Heart left ventricle (tissue), 16 donors: ENCODE measurements at places on chromosomes 7 and 10. TPM values are rescaled to one million over a fixed set of nuclear protein-coding genes. Genes with fewer than 3 reads are reported as not detected.
A peak's percentile ranks its signal among the peaks of the same experiment; 100 is the strongest.

The CYP2C8 gene
- 0.19 TPM for total RNA-seq

GRCh38 chr7:98315318-98315993, 34.0 kb downstream of the BRI3 start:
- H3K27ac ChIP-seq, result no peak overlapping the region
- H3K27me3 ChIP-seq, result no peaks in the 10 kb centered on the region
- no peaks in the 10 kb centered on the region for H3K36me3 ChIP-seq

The PPA1 gene
- total RNA-seq, result 80.6 TPM

DNA sequence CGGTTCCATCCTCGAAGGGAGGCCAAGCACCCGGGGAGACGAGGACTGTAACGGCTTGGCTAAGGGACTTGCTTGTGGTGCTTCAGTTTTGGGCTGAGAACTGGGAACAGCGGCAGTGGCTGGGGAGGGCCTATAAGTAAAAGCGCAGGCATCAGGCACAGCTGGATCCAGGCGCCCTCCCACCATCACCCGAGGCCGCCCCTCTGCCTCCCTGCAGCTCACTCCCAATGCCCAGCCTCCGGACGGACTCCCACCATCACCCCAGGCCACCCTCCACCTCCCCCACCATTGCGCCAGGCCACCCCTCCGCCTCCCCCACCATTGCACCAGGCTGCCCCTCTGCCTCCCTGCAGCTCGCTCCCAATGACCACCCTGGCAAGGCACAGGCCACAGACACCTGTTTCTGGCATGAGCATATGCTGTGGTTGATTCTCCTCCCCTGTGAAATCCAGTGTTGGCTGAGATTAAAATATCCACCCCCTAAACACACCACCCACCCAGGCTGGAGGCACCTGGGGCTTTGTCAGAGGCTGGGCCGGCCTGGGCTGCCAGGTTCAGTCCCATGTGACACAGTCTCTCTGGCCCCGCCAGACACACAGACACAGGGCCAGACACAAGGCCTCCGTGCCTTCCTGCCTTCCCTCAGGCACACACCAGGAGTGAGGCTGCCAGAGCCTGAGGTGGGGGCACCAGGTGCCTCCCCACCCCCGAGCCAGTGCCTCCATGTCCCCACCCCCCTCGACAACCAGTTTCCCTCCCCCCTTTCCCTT, 16.7 kb downstream of the MICALL2 start:
- peaks cover 3% of the 10 kb centered on the region for H3K36me3 ChIP-seq
- DNase-seq, result no peak
- H3K4me1 ChIP-seq, result no peaks in the 10 kb centered on the region
- H3K27ac ChIP-seq, result no peak overlapping the region

The SLC26A4 gene
- 0.19 TPM for total RNA-seq

DNA sequence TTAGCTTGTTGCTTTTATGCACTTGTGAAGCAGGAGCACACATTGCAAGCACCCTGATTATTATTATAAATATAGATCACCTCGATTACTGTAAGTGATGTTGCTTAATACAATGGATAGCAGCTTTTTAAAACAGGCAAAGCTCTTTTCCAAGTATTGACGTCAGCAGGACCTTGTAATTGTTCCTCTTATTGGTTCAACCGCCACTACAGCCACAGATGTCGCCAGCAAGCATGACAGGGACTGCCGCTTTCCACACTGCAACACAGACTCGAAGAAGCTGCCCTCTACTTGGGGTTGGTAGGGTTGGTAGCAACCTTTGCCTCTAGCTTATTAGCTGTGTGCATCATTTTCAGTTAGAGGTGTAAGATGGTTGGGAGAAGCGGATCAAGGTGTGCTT, 167.6 kb downstream of the ZNF365 start:
- no peaks in the 10 kb centered on the region for H3K27me3 ChIP-seq
- H3K4me1 ChIP-seq, result peaks cover 3% of the 10 kb centered on the region
- DNase-seq, result no peak
- H3K27ac ChIP-seq, result no peak overlapping the region
- no peaks in the 10 kb centered on the region for H3K36me3 ChIP-seq
- no peak overlapping the region for H3K4me3 ChIP-seq

DNA sequence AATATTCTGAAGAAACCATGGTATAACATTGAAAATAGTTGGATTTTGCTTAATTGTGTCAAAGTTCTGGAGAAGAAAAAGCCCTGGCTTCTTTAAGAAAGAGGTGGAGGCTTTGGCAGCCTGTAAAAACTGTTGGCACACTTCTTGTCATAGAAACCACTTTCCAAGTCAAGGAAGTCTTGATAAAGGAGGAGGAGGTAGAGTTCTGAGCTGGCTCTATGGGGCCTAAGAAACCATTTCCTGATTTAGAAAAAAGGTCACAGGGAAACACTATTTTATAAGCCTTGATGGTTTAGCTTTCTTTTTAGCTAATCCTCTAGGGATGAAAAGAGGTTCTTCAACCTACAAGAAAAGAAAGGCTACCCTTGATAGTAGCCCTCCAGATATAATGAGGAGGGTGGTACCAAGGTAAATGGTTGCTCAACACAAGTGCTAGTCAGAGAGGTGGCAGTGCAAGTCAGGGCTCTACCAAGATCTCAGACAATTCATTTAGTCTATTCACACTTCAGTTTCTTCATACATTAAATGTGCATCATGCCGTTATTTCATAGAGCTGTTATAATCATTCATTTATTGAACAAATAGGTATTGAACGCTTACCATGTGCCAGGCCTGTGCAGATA, 346.9 kb downstream of the RNLS start:
- H3K36me3 ChIP-seq, result no peaks in the 10 kb centered on the region
- no peak for DNase-seq
- no peak overlapping the region for H3K4me3 ChIP-seq
- no peaks in the 10 kb centered on the region for H3K27me3 ChIP-seq
- no peaks in the 10 kb centered on the region for H3K4me1 ChIP-seq
- H3K27ac ChIP-seq, result no peak overlapping the region

GRCh38 chr7:141557360-141557759, 6.2 kb downstream of the AGK start:
- H3K4me3 ChIP-seq, result no peak overlapping the region
- DNase-seq, result no peak
- H3K27ac ChIP-seq, result no peak overlapping the region
- peaks cover 23% of the 10 kb centered on the region for H3K36me3 ChIP-seq
- peaks cover 9% of the 10 kb centered on the region for H3K4me1 ChIP-seq

DNA sequence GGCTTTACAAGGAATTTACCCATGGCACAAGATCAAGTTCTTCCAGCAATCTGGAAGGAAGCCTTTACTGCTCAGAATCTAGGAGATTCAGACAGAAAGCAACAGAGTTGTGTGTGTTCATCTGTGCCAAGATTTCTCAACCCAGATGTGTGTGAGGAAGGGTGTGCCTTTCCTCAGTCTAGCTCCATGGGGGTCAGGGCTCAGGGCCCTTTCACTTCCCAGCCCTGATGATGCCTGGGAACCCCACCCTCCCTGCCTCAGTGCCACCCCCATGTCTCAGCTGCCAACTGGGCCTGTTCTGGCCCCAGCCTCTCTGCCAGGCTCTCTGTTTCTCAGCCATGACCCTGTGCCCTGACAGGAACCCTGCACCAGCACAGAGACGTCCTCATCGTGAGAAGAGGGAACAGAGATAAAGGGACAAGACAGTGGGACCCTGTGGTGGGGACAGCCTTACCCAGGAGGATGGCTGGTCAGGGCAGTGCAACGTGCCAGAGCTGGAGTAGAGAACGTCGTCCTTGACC, 102.0 kb downstream of the VIPR2 start:
- DNase-seq, result no peak
- H3K27ac ChIP-seq, result no peak overlapping the region
- peaks cover 7% of the 10 kb centered on the region for H3K4me1 ChIP-seq
- no peak overlapping the region for H3K4me3 ChIP-seq
- no peaks in the 10 kb centered on the region for H3K27me3 ChIP-seq

GRCh38 chr10:21160116-21160515, 263.0 kb upstream of the NEBL start:
- no peaks in the 10 kb centered on the region for H3K36me3 ChIP-seq
- H3K27ac ChIP-seq, result no peak overlapping the region
- no peaks in the 10 kb centered on the region for H3K27me3 ChIP-seq
- no peak for DNase-seq
- no peak overlapping the region for H3K4me3 ChIP-seq
- peaks cover 2% of the 10 kb centered on the region for H3K4me1 ChIP-seq

DNA sequence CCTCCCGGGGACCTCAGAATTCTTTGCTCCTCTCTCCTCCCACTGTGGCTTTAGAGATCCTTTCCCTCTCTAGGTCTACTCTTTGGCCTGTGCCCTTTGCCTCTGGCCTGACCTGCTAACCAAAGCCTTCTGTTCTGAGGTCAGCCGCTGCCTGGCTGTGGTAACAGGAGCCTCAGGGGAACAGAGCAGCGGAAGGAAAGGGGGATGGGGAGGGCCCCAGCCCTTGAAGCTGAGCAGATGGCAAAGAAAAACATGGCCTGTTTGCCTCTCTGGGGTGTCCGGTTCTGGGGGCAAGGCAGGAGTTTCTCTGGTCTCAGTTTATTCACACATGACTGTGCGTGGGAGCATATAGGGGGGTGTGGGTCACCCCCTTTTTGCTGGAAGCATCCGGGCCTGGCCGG, 28.2 kb downstream of the COL26A1 start:
- no peaks in the 10 kb centered on the region for H3K36me3 ChIP-seq
- H3K4me3 ChIP-seq, result no peak overlapping the region
- peaks cover 40% of the 10 kb centered on the region for H3K27me3 ChIP-seq
- no peaks in the 10 kb centered on the region for H3K4me1 ChIP-seq
- peak; percentile 38 for DNase-seq
- H3K27ac ChIP-seq, result no peak overlapping the region

DNA sequence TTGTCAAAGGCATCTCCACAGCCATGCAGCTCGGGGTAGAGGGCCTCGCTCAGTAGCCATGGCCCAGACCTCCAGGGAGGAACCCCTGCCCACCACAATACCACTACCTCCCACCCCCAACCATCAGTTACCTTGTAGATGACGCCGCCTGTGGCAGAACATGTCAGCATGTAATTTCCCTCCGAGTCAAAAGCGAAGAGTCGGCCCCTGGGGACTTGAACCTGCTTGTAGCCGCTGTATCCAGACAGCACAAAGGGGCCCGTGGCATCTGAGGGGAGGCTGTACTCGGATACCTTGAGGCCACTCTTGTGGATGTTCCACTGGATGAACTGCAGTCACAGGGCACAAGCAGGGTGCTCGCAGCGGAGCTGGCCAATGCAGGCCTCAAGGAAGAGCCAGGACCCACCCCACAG, 16.3 kb upstream of the CYREN start:
- H3K36me3 ChIP-seq, result peaks cover 87% of the 10 kb centered on the region
- no peak for DNase-seq

The LRIT2 gene
- not detected for total RNA-seq

DNA sequence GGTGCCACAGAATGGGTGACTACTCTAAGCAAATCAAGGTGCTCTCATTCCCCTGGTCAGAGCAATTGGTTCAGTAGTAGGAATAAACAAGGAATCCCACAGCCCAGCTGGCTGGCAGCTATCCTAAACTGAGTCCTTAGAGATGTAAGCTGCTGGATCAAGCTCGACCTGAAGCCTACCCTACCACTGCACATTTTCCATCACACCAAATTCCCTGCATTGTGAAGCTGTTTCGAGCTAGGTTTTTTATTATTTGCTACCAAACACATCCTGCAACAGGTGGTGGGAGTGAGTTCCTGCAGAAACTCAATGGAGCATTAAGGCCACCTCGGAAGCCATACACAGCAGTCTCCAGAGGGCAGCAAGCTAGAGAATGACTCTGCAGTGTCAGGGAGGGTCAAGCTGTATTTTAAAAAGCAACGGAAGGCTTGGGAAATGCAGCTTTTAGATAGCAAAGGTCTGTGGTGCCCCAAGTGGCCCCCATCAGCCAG, 33.7 kb upstream of the TNRC18 start:
- H3K4me1 ChIP-seq, result peaks cover 12% of the 10 kb centered on the region
- no peak overlapping the region for H3K4me3 ChIP-seq
- H3K36me3 ChIP-seq, result no peaks in the 10 kb centered on the region
- peak overlapping the region; percentile 60 for H3K27ac ChIP-seq

- no peak overlapping the region for H3K27ac ChIP-seq
- DNase-seq, result no peak
- H3K4me1 ChIP-seq, result peaks cover 17% of the 10 kb centered on the region
- no peaks in the 10 kb centered on the region for H3K36me3 ChIP-seq
Measured at GRCh38 chr10:7480742-7481367, 70.0 kb upstream of the SFMBT2 start.

DNA sequence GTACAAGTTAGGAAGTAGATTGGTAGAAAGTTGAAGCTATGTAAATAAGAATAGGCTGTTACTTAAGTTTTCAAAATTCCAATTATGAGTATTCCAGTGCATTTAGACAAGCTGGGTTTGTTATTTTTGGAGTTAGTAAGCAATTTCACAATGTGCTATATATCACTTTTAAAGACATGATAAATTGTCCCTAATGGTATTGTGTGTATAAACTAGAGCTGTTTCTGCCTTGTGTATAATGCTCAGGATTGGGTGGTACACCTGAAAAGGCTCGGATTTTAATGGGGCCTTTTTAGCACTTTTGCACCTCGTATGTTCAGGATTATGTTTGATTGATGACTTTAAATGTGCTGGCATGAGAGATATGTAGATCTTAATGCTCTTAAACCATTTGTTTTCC, 175.8 kb downstream of the VTI1A start:
- no peak overlapping the region for H3K4me3 ChIP-seq
- H3K4me1 ChIP-seq, result no peaks in the 10 kb centered on the region
- no peak for DNase-seq

DNA sequence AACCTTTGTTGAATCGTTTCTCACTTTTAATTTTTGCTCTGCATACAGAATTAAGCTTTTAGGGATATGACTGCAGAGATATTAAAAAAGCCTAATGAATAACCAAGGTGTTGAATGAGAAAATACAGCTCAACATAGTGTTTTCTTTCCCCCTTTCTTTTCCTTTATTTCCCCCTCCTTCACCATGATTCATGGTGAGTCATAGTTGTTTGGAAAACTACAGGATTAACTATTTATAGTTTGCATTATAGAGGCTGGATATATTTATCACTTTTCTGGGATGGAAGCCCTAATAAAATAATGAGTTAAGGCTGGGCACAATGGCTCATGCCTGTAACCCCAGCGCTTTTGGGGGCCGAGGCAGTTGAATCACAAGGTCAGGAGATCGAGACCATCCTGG, 115.0 kb downstream of the DNAJB9 start:
- H3K4me3 ChIP-seq, result no peak overlapping the region
- no peaks in the 10 kb centered on the region for H3K4me1 ChIP-seq
- no peaks in the 10 kb centered on the region for H3K36me3 ChIP-seq

- no peak overlapping the region for H3K4me3 ChIP-seq
- DNase-seq, result no peak
- H3K27ac ChIP-seq, result no peak overlapping the region
Measured at GRCh38 chr10:75649466-75649865, 218.0 kb downstream of the LRMDA start.

DNA sequence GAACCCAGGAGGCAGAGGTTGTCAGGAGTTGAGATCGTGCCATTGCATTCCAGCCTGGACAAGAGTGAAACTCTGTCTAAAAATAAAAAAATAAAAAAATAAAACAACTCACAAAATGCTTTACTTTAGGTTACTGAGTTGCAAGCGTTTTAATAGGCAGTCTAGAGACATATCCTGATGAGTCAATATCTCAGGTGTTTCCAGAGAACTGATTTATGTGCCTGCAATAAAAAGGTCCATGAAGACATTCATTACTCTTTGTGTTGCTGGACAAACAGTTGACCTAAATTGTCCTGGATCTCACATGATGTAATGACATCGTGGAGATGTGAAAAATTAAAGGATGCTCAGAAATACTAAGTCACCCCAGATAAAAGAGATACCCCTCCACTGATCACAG, 31.5 kb downstream of the CDNF start:
- no peaks in the 10 kb centered on the region for H3K4me1 ChIP-seq
- no peaks in the 10 kb centered on the region for H3K36me3 ChIP-seq
- H3K4me3 ChIP-seq, result no peak overlapping the region
- H3K27ac ChIP-seq, result no peak overlapping the region

GRCh38 chr7:84399661-84400060, 205.1 kb upstream of the SEMA3A start:
- H3K36me3 ChIP-seq, result no peaks in the 10 kb centered on the region
- H3K27ac ChIP-seq, result no peak overlapping the region
- DNase-seq, result no peak
- no peak overlapping the region for H3K4me3 ChIP-seq
- no peaks in the 10 kb centered on the region for H3K27me3 ChIP-seq
- no peaks in the 10 kb centered on the region for H3K4me1 ChIP-seq

The SNCG gene
- total RNA-seq, result 22.4 TPM
